ENCODE measurements at places on chromosomes 3 and 15. TPM values are rescaled to one million over a fixed set of nuclear protein-coding genes. Genes with fewer than 3 reads are reported as not detected.

Gene CHRNB4
- total RNA-seq = under 0.01 TPM

Gene GXYLT2
- total RNA-seq = 11.2 TPM

Gene SERPINI1
- 2.7 TPM for total RNA-seq

Gene RNU5B-1
- not detected for total RNA-seq

Gene TM4SF18
- total RNA-seq = not detected

Gene ASB14
- not detected for total RNA-seq

Gene NR2F2
- total RNA-seq = 1.7 TPM

Gene TRH
- not detected for total RNA-seq

Gene NMNAT3
- 6.8 TPM for total RNA-seq

Gene CHRNA3
- total RNA-seq = not detected

Gene GPR27
- total RNA-seq = 1.6 TPM

Gene MLF1
- 8.9 TPM for total RNA-seq

Gene MYEF2
- 3.8 TPM for total RNA-seq

Gene VIPR1
- 6.2 TPM for total RNA-seq

Gene SUSD5
- not detected for total RNA-seq

Gene CCR2
- total RNA-seq = under 0.01 TPM

Measured in nasal cavity respiratory epithelium epithelial cell of viscerocranial mucosa (primary cell).